Ovary (tissue), 10 donors: ENCODE measurements at places on chromosomes 4 and X.

DNA sequence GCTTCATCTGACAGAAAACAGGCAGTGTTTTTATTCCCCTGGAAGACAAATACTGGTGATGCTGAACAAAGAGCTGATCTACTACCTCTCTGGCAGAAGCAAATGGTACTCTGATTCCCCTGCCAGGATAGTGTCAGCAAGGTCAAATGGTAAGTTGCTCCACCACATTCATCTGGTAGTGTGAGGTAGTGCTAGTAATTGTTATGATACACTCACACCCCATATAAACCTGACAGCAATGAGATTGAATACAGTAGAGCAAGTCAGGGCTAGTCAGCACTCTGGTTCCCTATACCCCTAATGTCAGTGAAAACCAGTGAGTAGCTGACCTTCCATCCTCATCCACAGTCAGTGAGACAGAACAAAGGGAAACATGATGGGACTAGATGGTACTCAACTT, 3.4 kb upstream of the SPIN4 start:
- DNase-seq, result no peak

DNA sequence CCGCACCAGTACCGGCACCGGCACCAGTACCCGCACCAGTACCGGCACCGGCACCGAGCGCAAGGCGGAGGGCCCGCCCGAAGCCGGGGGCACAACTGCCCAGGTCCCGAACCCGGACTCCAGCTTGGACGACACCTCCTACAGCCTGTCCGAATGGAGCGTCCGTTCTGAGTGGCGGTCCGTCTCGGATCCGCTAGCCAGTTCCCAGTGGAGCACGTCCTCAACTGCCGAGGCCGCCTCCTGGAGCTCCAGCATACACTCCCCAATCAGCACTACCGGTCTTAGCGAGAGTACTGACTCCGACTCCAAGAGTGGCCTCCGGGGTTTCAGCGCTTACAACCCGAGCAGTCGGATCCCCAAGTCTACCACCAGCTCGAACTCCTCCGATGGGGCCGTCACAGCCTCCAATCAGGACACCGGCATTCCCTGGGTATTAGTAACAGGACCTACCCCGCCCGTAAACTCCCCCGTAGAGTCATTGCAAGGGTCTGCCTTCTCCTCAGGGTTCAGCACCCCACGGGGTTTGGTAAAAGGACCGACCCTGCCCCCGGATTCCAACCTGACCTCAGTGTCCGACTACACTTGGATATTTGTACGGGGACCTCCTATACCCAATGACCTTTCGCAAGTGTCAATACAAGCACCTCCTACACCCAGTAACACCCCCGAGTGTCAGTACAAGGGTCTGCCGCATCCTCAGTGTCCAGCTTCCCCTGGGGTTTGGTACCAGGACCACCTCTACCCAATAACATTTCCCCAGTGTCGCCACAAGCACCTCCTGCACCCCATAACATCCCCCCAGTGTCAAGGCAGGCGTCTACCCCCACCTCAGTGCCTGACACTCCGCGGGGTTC, 721 bp upstream of the MAOA start:
- DNase-seq, result peak; percentile 43

GRCh38 chrX:80765220-80765625, 44.5 kb downstream of the BRWD3 start:
- DNase-seq, result no peak

GRCh38 chrX:154800478-154801210, 4.6 kb downstream of the MPP1 start:
- no peak for DNase-seq

DNA sequence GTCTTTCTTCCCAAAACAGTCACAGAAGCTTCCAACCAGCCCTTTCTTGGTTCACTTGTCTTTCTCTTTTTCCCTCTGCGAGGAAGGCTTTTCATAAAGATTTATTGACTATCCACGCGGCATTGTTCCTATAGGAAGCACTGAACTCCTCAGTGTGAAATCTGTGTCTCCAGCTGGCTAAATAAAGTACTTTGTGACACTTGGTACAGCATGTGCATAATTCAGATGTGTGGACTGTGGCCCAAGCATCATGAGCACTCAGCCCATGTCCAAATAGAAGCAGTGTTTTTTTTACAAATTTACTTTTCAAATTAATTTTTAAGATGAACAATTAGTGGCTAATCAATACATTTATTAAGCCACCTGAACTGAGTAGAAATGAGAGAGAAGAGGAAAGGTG, 146.4 kb downstream of the EDA start:
- no peak for DNase-seq

- no peak for DNase-seq
These were observed 39.5 kb upstream of the MAP3K15 start for GRCh38 chrX:19554786-19555185.

DNA sequence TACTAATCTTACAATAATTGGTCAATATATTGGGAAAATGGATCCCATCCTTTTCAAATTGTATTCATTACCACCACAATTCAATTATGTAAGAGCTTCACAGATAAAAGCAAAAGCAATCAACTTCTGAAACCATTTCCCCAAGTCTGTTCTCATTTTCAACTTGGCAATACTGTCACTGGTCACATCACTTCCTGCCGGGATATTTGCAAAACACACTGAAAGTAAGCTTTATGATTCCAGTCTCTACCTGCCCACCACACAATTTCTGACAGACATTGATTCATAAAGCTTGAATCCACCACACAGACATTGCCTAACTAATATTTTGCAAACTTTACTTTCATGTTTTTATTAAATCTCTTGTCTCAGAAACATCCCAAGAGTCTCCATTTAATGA, 53.6 kb downstream of the LIN54 start:
- DNase-seq, result no peak

GRCh38 chrX:106783716-106784115, 18.8 kb upstream of the TBC1D8B start:
- no peak for DNase-seq
